CD4-positive, alpha-beta T cell treated with Interleukin-21 for 1 hour (primary cell): ENCODE measurements at places on chromosomes 16 and 17.

GRCh38 chr16:83913245-83913633 lies 14.3 kb downstream of the MLYCD start:
- no peak for DNase-seq

DNA sequence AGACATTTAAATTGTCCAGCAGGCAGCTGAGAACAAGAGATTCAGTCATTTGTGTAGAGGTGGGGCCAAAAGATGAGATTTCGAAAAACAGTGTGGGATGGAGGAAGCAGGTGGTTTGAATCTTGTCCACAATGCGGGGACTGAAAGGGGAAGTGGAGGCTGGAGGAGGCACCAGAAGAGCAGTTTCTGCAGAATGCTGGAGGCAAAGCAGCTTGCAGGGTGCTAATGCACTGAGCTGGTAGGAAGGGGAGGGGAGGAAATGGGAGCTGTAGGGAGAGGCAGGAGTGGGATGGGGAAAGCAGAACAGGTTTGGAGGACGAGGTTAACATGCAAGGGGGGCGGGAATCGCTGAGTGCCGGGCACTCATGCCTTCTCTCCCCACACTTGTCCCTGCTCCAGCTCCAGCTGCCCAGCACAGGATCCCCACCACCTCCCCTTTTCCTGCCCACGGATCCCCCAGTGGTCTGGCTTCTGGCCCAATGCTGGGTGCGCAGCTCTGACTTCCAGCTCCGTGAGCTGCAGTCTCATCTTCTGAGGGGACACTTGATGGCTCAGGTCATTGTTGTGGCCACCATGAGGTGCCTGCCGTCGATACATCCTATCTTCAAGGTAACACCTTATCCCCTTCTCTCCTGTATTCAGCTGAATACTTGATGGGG lies 9.4 kb downstream of the C17orf100 start:
- DNase-seq, result no peak

- DNase-seq, result no peak
Observed at GRCh38 chr17:65301184-65301583, 164.0 kb downstream of the RGS9 start.

- DNase-seq, result no peak
Observed at GRCh38 chr17:80431246-80432195, 16.6 kb downstream of the ENDOV start.

GRCh38 chr16:5461141-5461540 lies 363.5 kb upstream of the EEF2KMT start:
- DNase-seq, result no peak
